ENCODE measurements at places on chromosomes 4 and X.

GRCh38 chr4:36477861-36478260, 196.4 kb downstream of the DTHD1 start:
- H3K27me3 ChIP-seq, result no peaks in the 10 kb centered on the region
- H3K27ac ChIP-seq, result no peak overlapping the region

DNA sequence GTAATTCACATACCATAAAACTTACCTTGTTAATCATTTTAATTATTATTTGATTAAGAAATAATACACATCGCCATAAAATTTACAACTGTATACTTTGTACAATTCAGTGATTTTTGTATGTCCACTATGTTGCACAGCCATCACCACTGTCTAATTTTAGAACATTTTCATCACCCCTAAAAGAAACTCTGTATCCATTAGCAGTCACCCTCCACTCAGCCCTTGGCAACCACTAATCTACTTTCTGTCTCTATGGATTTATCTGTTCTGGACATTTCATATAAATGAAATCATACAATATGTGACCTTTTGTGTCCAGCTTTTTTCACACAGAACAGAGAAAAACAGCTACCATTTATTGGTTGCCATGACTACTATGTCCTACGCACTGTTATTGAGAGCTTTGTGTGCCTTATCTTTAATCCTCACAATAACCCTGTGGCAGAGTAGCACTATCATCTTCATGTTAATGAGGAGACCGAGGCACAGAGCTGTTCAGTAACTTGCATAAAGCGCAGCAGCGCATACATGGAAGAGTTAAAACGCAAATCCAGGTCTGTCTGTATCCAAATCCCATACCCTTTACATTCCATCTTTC, 64.6 kb upstream of the PAGE1 start:
- H3K27me3 ChIP-seq, result no peaks in the 10 kb centered on the region
- DNase-seq, result no peak
- H3K4me1 ChIP-seq, result no peaks in the 10 kb centered on the region
- H3K4me3 ChIP-seq, result no peak overlapping the region

DNA sequence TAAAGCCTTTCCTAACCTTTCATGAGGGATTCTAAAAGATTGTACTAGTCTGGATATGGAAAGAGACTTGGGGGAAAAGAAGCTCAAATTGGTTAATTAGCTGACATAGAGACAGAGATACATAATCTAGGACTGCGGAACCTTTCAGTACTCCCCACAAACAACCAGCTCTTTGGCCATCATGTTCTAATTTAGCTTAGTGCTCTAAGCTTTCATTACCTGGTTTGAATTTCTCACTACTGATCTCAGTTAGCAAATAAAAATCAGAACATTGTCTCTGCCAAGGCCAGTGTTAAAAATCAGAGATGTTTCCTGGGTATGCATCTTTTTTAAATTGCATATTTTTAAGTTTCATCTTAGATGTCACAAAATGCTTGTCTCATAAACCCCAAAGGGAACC, 254.4 kb downstream of the GLUD2 start:
- H3K36me3 ChIP-seq, result no peaks in the 10 kb centered on the region
- H3K27ac ChIP-seq, result no peak overlapping the region
- H3K27me3 ChIP-seq, result no peaks in the 10 kb centered on the region
- no peak overlapping the region for H3K4me3 ChIP-seq
- peaks cover 8% of the 10 kb centered on the region for H3K4me1 ChIP-seq

DNA sequence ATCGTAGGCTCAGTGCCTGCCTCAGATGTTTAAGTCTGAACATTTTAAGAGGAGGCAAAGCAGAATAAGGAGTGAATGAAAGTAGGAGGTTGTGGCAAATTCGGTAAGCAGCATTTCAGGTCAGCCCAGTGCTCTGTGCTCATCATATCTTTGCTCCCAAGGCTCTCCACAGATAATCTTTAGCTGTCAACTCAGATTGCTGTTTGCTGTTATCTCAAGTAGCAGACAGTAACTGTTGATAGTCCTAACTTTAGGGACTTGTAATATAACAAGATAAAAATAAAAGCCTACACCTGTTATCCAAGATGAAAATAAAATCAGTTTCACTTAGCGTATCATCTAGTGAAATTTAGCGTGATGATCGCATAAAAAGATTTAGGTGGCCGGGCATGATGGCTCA, 18.6 kb upstream of the CLTRN start:
- no peak overlapping the region for H3K4me3 ChIP-seq
- no peak for DNase-seq
- no peaks in the 10 kb centered on the region for H3K27me3 ChIP-seq
- no peaks in the 10 kb centered on the region for H3K4me1 ChIP-seq

DNA sequence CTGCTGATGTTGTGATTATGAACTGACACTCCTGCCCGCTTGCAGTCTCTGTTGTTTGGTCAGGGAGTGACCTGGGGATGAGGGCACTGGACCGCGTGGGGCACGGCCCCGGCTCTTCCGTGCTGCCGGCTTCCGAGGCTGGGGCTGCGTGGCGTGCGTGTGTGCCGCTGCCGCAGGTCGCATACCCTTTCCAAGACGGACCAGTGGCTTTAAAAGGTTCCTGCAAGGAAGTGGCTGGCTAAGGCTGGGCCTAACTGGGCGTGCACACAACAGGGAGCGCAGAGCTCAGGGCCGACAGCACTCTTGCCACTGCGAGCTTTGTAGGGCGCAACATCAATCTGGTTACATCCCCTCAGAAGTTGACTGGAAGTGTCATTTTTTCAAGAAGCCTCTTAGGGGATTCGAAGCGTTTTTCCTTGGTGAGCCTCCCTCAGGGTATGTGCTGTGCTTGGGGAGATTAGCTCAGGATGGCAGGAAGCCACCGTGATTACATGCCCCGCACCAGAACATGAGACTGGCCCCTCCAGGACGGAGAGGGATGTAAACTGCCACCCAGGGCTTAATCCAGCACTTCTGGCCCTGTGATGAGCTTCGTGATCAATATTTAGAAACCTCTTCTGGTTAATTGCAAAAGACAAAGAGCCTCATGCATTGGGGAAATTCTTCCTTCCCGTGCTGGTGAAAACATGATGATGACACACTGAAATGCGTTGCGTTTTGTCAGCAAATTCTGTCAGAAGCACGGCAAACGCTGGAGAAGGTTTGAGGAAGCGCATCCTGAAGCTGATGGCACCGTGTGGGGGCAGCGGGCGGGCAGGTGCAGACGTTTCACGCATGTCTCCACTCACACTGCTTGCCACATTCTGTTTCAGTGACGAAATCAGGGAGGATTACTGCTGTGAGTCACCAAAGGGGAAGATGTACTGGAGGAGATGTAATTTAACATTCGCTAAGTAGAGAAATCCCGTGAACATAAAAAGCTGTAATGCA, 11.1 kb downstream of the MAEA start:
- no peaks in the 10 kb centered on the region for H3K4me1 ChIP-seq
- H3K27me3 ChIP-seq, result no peaks in the 10 kb centered on the region
- peaks cover 16% of the 10 kb centered on the region for H3K36me3 ChIP-seq
- H3K4me3 ChIP-seq, result no peak overlapping the region
- H3K27ac ChIP-seq, result no peak overlapping the region

GRCh38 chr4:53100501-53101190, 238.5 kb downstream of the RASL11B start:
- H3K4me3 ChIP-seq, result no peak overlapping the region
- H3K27me3 ChIP-seq, result no peaks in the 10 kb centered on the region
- no peaks in the 10 kb centered on the region for H3K36me3 ChIP-seq
- no peaks in the 10 kb centered on the region for H3K4me1 ChIP-seq

- H3K27me3 ChIP-seq, result no peaks in the 10 kb centered on the region
- H3K4me1 ChIP-seq, result no peaks in the 10 kb centered on the region
- no peak overlapping the region for H3K4me3 ChIP-seq
- no peak overlapping the region for H3K27ac ChIP-seq
- no peak for DNase-seq
These were observed 19.8 kb upstream of the XG start for GRCh38 chrX:2732076-2732475.

GRCh38 chr4:128649161-128649560, 160.3 kb upstream of the JADE1 start:
- H3K27ac ChIP-seq, result no peak overlapping the region
- no peak overlapping the region for H3K4me3 ChIP-seq
- H3K27me3 ChIP-seq, result no peaks in the 10 kb centered on the region
- H3K36me3 ChIP-seq, result no peaks in the 10 kb centered on the region

- H3K4me1 ChIP-seq, result no peaks in the 10 kb centered on the region
- H3K4me3 ChIP-seq, result no peak overlapping the region
- no peak overlapping the region for H3K27ac ChIP-seq
- H3K36me3 ChIP-seq, result no peaks in the 10 kb centered on the region
- no peaks in the 10 kb centered on the region for H3K27me3 ChIP-seq
- no peak for DNase-seq
These were observed 77.6 kb downstream of the SLC16A2 start for GRCh38 chrX:74498924-74499323.

DNA sequence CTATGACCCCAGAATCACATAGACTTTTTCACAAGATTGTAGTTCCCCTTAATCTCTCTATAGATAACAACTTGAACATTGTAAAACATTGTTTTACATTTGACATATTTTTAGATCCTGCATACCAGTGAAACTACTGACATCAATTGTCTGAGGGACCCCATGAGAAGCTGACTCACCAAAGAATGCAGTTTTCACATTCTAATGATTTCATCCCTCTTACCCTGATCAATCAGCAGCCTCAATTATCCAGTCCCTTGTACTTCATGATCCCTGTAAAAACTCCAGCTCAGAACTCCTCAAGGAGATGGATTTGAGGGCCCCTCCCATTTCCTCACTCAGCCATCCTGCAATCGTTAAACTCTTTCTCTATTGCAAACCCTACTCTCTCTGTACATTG, 411.0 kb upstream of the NDST3 start:
- no peaks in the 10 kb centered on the region for H3K4me1 ChIP-seq
- DNase-seq, result no peak
- H3K36me3 ChIP-seq, result no peaks in the 10 kb centered on the region
- no peaks in the 10 kb centered on the region for H3K27me3 ChIP-seq

- no peaks in the 10 kb centered on the region for H3K4me1 ChIP-seq
- no peak overlapping the region for H3K4me3 ChIP-seq
- no peaks in the 10 kb centered on the region for H3K27me3 ChIP-seq
- no peak overlapping the region for H3K27ac ChIP-seq
These were observed 294.6 kb downstream of the TRIML1 start for GRCh38 chr4:188433741-188434315.

DNA sequence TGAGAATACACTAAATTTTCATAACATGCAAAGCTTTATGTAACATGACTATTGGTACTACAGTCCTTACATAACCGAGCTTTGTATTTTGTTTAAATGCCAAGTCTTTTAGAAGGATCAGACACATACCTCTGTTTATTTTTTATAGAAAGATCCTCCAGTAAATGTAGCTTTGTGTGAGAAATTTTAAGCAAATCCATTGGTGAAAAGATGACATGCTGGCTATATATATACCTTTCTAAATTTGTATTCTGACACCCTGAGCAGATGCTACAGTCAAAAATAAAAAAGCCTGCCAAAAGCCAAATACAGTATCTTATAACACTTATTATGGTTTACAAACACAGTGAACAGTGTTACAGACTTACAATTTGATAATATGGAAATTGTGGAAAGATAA, at the start of gene YIPF7:
Gene YIPF7, minus strand, starts transcription at position 201 of the 400 bp plus-strand sequence. CDS start 1,525 bp downstream, outside the sequence.
- no peaks in the 10 kb centered on the region for H3K27me3 ChIP-seq
- DNase-seq, result no peak
- no peaks in the 10 kb centered on the region for H3K36me3 ChIP-seq
- H3K27ac ChIP-seq, result no peak within 1 kb of the TSS
- no peaks in the 10 kb centered on the region for H3K4me1 ChIP-seq

DNA sequence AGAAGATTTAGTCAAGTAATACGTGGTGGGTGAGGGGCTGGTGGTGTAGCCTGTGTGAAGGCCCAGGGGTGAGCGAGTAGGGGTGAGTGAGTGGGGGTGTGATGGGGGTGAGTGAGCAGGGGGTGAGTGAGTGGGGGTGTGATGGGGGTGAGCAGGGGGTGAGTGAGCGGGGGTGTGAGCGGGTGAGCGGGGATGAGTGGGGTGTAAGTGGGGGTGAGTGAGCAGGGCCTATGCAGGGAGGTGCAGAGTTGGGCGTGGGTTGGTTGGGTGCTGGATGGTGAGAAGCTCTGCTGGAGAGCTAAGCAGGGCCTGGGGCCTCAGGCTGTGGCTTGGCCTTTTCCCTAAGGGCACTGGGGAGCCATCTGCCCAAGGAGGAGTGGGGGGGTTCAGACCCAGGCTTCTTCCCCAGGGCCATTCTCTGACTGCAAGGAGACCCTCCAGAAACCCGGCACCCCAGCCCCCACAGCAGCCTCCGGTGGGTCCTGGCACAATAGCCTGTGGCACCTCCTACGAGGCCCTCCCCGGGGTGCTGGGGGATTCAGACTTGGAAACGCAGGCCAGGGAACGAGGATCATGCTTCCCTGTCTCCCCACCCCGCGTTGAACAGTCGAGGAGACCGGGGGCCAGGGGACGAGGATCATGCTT, 30.4 kb downstream of the SH3TC1 start:
- peak overlapping the region; percentile 84 for H3K27ac ChIP-seq
- no peaks in the 10 kb centered on the region for H3K27me3 ChIP-seq
- DNase-seq, result no peak
- H3K4me3 ChIP-seq, result no peak overlapping the region

- H3K27me3 ChIP-seq, result no peaks in the 10 kb centered on the region
- no peak overlapping the region for H3K4me3 ChIP-seq
- DNase-seq, result no peak
- no peaks in the 10 kb centered on the region for H3K36me3 ChIP-seq
- H3K4me1 ChIP-seq, result no peaks in the 10 kb centered on the region
These were observed 202.0 kb upstream of the PCDH7 start for GRCh38 chr4:30518211-30518610.

- no peaks in the 10 kb centered on the region for H3K4me1 ChIP-seq
- no peak overlapping the region for H3K27ac ChIP-seq
- no peaks in the 10 kb centered on the region for H3K27me3 ChIP-seq
These were observed 226.8 kb downstream of the COL25A1 start for GRCh38 chr4:109075621-109076020.

GRCh38 chr4:7193030-7193958, 956 bp downstream of the SORCS2 start:
- H3K4me1 ChIP-seq, result no peaks in the 10 kb centered on the region
- peaks cover 80% of the 10 kb centered on the region for H3K27me3 ChIP-seq
- H3K4me3 ChIP-seq, result no peak overlapping the region
- no peak for DNase-seq
- no peak overlapping the region for H3K27ac ChIP-seq

- DNase-seq, result no peak
- no peaks in the 10 kb centered on the region for H3K27me3 ChIP-seq
- no peaks in the 10 kb centered on the region for H3K36me3 ChIP-seq
- H3K27ac ChIP-seq, result no peak overlapping the region
- peaks cover 13% of the 10 kb centered on the region for H3K4me1 ChIP-seq
These were observed 66.9 kb downstream of the ANXA3 start for GRCh38 chr4:78618436-78618835.

DNA sequence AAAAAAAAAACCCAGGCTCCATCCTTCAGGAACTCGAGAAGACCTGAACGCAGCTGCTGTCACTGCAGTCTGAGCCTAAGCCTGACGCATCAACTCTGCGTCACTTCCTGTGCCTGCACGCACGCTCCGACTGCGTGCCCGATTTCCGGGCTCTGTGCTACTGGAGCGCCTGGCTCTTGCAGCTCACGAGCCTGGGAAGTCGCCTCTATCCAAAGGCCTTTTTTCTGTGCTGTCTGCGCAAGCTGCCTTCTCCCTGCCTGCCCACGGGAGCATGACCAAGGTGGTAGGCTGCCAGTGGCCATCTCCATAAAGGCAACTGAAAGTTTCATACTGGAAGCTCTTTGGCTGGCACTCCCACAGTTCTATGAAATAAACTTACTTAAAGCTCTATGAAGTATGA, 9.9 kb upstream of the GASK1B start:
- no peak overlapping the region for H3K27ac ChIP-seq
- H3K36me3 ChIP-seq, result no peaks in the 10 kb centered on the region
- H3K27me3 ChIP-seq, result no peaks in the 10 kb centered on the region
- no peak for DNase-seq
- no peaks in the 10 kb centered on the region for H3K4me1 ChIP-seq
- H3K4me3 ChIP-seq, result no peak overlapping the region

GRCh38 chr4:27008679-27009078, 148.0 kb downstream of the STIM2 start:
- no peak overlapping the region for H3K4me3 ChIP-seq
- H3K36me3 ChIP-seq, result no peaks in the 10 kb centered on the region
- H3K27me3 ChIP-seq, result no peaks in the 10 kb centered on the region
- no peak overlapping the region for H3K27ac ChIP-seq
- H3K4me1 ChIP-seq, result peaks cover 12% of the 10 kb centered on the region
